Amniotic stem cell (primary cell): ENCODE measurements at places on chromosomes 1 and 21.

DNA sequence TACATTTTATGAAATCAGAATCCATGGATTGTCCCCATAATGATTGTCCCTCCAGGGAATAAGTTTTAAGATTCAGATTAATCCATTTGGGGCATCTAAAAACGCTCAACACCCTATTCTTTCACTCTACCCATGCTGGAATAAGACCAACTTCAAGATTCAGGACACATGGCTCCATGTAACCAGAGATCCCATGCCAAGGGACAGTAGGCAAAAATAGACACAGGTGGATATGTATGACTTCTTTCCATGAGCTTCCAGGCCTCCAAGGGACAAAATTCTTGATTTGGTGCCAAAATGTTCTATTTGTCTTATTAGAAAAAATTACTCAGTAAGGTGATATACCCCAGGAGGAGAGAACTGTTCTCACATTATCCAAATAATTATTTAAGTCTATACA is 178.8 kb downstream of the NRIP1 start:
- no peak for DNase-seq

DNA sequence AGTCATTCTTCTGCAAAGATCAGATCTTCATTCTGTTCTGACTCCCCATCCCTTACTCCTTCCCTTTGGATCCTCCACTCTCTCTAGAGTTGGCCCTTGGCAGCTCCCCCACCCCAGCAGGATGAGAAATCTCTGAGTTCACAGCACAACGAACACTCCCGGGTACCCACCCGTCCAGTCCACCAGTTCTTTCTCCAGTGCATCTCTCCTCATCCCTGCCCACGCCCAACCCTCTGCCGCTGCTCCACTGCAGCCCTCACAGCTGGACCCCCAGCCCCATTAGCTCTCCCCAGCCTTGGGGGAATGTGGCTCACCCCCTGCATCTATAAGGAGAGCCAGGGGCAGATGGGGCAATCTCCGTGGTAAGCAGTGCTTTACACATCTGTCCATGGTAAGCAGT is 125.7 kb downstream of the MATN1 start:
- DNase-seq = no peak

DNA sequence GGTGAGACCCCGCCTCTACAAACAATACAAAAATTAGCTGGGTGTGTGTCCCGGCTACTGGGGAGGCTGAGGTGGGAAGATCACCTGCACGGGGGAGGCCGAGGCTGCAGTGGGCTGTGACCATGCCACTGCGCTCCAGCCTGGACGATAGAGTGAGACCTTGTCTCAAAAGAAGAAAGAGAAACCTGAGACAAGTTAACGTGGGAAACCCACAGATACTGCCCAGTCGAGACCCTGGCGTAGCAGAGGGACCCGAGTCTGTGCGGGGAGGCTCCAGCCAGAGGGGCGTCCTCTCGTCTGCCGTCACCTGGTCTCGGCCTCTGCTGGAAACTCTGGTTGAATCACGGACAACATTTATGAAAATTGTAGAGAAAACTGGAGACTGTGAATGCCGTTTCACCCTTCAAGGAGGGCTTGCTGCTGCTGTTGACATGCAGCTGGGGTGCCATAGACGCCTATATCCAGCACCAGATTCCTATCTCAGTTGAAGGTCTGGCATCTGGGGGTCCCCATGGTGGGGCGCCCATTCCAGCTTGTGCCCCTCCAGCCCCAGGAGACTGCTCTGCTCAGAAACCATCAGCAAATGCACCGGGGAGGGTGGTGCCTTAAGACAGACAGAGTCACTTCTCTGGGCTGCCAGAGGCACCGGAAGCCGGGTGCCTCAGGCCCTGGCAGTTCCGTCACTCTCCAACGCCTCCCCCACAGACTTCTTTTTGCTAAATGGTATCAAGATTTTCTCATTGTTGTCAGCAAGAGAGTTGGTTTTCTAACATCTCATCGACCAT is 13.6 kb upstream of the CDK11B start:
- no peak for DNase-seq

DNA sequence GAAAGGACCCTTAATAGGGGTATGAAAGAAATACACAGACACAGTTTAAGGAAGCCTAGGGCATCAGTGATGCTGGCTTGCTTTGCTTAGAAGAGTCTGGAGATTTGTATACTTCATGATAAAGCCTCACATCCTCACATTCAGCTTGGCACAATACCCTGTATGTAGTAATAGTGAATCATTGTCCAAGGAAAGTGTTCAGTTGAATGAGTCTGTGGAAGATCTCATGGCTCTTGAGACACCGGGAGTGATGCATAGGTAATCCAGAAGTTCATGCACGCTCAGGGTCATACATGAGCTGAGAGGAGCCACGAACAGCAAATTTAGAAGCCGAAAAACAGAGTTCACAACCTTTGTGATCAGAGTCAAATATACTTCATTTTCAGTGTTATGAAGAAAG is 537.2 kb upstream of the TMPRSS15 start:
- no peak for DNase-seq

DNA sequence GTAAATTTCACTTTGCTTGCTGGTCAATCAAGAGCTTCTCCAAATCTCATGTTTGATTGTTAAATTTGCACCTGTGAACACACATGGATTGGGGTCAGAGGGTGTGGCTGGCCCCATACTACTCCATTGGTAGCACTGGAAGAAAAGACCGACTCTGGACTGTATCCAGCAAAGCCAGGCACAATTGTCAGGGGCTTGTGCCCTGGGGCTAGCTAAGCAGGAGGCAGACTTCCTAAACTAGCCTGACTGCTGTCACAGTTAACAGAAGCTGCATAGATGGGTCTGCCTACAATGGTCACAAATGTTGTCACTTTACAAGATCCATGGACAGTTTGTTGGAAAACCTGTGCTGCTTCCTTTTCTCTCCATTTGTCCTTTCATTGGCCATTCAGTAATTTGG is 421.0 kb downstream of the DSCAM start:
- DNase-seq = no peak

GRCh38 chr1:10932088-10932487 is 80.4 kb upstream of the TARDBP start:
- DNase-seq = no peak

GRCh38 chr1:82044111-82044510 is 243.4 kb downstream of the ADGRL2 start:
- no peak for DNase-seq

GRCh38 chr21:43270800-43271301 is 102.0 kb downstream of the CRYAA start:
- DNase-seq = no peak

- DNase-seq = no peak
These were observed 78.8 kb downstream of the C1orf21 start for GRCh38 chr1:184465489-184466146.

GRCh38 chr1:56509713-56510641 is 69.4 kb downstream of the PLPP3 start:
- no peak for DNase-seq

DNA sequence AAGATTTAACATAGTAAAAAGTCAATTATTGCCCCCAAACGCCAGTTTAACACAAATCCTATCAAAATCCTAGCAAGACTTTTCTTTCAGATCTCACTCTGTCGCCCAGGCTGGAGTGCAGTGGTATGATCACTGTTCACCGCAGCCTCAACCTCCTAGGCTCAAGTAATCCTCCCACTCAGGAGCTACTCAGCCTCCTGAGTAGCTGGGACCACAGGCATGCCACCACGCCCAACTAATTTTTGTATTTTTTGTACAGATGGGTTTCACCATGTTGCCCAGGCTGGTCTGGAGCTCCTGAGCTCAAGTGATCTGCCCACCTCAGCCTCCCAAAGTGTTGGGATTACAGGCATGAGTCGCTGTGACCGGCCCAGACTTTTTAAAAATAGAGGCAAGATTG is 4.8 kb downstream of the SNIP1 start:
- no peak for DNase-seq

DNA sequence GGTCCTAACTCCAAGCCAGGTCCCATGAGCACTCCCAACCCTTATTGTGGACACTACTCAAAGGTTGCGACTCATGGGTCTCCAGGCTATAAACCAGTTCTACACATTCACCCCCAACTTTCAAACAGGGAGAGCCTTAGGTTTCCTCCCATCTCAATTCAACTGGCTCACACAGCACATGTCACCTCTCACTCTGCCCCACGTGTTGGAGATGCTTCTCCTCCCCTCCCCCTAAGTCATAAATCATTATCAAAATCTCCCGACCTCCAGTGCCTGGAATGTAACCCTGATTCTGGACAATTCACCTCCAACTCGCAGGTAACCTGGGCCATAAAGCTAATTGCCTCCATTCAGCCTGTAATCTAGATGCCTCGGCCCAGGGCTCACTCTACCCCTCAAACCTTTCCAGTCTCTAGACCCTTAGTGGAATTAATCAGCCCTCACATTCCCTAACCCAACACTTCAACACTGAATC is 595 bp downstream of the AK2 start:
- DNase-seq = no peak

GRCh38 chr1:224237119-224237881 is 54.3 kb downstream of the DEGS1 start:
- DNase-seq = no peak

GRCh38 chr1:100300691-100301090 is 34.7 kb downstream of the RTCA start:
- no peak for DNase-seq

GRCh38 chr1:20507248-20507563 is 745 bp downstream of the MUL1 start:
- DNase-seq = no peak

DNA sequence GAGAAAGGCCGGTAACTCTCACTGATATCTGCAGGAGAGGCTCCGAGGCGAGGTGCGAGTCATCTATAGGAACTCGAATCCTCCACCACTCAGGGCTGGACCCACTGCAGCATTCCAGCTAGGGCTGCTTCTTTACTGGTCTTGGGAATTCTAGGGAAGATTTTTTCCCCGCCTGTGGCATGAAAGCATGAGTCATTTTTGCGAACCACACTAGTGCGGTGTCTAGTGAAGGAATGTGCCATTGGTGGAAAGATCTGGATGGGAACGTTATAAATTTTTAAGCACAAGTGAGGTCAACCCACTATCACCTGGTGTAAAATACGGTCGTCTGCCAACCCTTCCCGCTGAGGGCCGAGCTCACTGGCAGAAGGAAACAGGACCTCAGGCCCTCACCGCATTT is 49.7 kb downstream of the SYF2 start:
- peak; percentile 3 for DNase-seq

DNA sequence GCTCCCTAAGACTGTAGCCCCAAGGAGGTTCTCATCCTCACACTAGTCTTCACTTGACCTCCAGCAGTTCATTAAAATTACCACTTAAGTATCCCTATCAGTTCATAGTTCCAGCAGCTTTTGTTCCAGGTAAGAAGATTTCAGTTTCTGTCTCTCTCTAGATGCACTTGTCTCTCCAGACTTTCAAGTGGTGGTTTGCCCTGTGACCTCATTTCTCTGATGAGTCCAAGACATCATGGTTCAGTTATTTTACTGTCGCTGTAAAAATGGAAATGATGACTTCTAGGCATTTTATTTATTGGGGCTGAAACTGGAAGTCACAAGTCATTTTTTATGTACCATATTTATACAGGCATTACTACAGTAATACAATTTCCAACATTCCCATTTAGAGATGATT is 17.9 kb upstream of the RGS18 start:
- DNase-seq = no peak

GRCh38 chr1:41359211-41360073 is 1.8 kb upstream of the FOXO6 start:
- no peak for DNase-seq

DNA sequence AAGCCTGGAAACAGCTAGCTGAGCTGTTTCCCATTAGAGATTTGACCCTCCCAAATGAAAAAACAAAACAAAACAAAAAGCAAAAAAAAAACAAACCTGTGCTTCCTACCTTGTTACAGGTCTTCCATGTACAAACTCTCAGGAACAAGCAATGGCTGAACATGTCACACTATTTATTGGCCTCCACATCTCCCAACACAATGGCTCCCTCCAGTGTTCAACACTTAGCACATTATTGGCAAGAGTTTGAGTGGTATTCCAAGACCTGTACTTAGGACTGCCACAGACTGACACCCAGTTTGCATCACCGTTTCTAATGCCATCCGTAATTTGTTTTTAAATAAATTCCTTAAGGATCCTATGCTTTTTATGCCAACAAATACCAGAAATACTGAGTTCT is 195.0 kb upstream of the OLFM3 start:
- no peak for DNase-seq

- DNase-seq = no peak
These were observed 5.9 kb downstream of the AGO3 start for GRCh38 chr1:35936838-35937237.

DNA sequence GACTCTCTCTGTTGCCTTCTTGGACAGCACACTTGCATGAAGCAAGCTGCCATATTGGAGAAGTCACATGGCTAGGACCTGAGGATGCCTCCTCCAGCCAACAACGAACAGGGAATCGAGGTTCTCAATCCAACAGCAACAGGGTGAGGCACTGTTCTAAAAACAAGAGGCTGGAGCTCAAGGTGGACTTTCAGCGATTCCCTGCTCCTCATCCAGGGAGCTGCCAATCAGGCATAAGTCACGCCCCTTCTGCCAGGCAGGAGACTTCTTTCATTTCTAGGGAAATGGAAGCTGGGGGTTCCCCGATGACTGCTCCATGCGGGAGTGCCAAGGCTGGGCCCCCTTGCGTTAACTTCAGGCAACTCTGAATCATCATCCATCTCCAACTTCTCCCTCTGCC is 22.7 kb upstream of the IFNAR1 start:
- no peak for DNase-seq

GRCh38 chr1:62800825-62801306 is 16.9 kb downstream of the ATG4C start:
- no peak for DNase-seq

DNA sequence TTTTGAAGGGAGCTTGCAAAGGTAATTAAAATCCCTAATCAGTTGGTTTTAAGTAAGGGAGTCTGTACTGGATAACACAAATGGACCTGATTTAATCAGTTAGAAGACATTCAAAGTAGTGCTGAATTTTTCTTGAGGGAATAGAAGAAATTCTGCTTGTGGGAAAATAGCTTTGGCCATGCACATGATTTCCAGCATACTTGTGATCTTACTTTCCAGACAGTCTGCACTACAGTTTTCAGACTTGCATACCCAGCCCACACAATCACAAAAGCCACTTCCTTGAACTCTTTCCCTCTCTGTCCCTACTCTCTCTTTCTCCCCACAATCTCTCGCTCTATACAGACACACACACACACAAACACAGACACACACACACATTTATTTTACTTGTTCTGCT is 852.1 kb downstream of the PLA2G4A start:
- DNase-seq = no peak

DNA sequence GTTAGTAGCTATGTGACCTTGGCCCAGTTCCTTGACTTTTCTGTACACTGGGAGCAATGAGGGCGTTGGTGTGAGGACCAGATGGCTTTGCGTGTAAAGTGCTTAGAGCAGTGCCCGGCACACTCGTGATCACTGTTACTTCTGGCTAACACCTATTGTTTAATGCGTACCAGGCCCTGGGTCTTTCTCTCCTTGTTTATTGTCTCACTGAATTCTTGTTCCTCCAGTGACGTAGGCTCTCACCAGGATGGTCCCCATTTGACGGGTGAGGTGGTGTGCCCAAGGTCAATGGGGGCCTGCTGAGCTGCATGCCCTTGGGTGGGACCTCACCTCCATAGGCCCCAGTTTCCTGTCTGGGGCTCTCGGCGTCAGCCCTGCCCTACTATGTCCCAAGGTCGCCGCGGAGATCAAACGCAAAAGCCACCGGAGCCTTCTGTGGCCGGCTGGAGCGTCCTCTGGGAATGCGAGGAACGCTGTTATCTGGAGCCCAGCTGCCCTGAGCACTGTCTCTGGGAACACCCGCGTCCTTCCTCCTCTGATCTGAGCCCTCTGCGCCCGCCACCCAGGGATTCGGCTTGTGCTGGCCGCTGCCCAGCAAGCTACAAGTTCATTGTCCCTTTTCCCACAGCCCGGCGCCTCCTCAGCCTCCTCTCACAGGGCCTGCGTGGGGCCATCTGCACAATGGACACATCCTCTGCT is 28.9 kb downstream of the ALPL start:
- DNase-seq = no peak
